ENCODE measurements at places on chromosomes 7 and 10.

- no peak for DNase-seq
These were observed 108.8 kb downstream of the SPAG6 start for GRCh38 chr10:22453948-22454591.

DNA sequence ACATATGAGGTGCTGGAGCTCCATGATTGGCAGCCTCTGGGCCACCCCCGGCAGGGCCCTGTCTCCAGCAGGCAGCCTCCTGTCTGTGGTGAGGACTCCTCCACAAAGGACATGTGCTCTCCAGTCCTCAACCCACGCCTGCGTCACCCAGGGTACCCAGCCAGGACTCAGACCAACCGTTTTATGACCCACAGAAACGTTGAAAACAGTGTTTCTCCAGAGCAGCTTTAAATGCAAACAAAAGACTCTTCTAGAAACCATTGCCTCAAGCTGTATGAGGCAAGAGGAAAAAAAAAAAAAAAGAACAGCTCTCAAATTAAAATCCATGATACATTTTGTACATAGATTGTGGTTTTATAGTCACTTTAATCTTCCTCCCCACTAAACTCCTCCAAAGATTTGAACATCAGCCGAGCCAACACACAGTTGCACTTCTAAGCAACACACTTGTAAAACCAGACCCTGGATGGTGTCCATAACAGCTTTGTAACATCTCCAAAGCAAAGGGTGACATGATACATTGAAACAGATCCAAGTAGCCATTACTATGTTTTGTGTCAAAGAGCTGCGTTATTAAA, 175.0 kb upstream of the LYZL2 start:
- DNase-seq, result no peak

GRCh38 chr7:34430456-34430855, 227.6 kb upstream of the NPSR1 start:
- DNase-seq, result no peak

DNA sequence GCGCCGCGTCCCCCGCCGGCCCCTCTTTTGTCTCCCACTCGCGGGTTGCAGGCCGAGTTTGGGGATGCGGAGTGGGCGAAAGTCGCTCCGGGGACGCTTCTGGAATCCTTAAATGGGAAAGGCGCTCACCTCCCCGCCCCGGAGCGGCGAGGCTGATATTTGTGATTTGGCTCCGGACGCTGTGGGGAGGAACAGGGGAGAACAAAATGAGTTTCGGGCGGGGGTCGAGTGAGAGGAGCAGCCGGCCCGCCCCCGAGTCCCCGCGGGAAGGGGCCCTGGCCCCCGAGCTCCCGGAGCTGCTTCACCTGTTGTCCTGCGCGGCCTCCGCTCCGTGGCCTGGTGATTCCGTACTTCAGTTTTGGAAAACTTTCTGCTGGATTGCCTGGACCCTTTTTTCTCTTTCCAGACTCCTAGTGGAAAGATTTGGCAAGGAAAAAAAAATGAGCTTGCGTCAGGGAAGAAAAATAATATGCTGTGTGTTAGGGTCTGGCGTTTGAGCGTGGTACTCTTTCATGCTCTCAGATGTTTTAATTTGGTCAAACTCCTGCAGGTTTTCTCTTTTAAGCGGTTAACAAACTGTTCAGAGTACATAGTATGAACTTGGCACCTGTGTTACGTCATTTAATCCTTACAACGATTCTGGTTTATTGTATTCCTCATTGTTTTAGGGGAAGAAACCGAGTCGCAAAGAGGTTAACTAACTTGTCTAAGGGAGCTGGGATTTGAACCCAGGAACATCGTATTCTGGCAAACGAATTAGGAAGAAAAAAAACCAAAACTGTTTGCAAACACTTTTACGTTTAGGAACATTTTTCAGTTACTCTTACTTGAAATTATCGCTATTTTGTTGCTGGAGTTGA, 924 bp downstream of the BMPR1A start:
- DNase-seq, result no peak

GRCh38 chr7:90384433-90384832, 18.8 kb upstream of the CLDN12 start:
- DNase-seq, result no peak

- no peak for DNase-seq
These were observed 101.0 kb upstream of the AGR3 start for GRCh38 chr7:16982640-16983350.
